ENCODE measurements at places on chromosomes 1 and 21. TPM values are rescaled to one million over a fixed set of nuclear protein-coding genes. Genes with fewer than 3 reads are reported as not detected.

GRCh38 chr1:28326515-28326914 lies 2.3 kb upstream of the MED18 start:
- H3K27ac ChIP-seq = no peak overlapping the region
- peaks cover 27% of the 10 kb centered on the region for H3K4me1 ChIP-seq
- H3K36me3 ChIP-seq = peaks cover 13% of the 10 kb centered on the region
- H3K27me3 ChIP-seq = no peaks in the 10 kb centered on the region
- H3K4me3 ChIP-seq = no peak overlapping the region

Gene CREB3L4
- total RNA-seq = 9.1 TPM

DNA sequence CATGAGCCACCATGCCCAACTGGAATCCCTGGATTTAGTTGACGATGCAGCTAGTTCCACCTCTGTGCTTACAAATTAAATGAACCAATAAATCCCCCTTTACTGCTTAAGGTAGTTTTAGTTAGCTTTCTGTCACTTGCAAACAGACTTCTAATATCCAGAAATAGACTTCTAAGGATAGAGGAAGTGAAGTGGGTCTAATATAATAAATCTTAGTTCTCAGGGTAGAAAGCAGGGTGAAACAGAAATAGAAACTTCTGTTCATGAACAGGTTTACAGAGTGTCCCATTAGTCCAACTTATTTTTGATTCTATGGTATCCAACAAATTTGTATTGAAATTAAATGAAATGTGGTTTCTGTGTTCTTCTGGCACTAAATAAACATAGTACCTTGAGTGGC lies 20.1 kb downstream of the BCAS2 start:
- peaks cover 25% of the 10 kb centered on the region for H3K36me3 ChIP-seq
- no peak for DNase-seq
- H3K4me1 ChIP-seq = no peaks in the 10 kb centered on the region
- no peaks in the 10 kb centered on the region for H3K27me3 ChIP-seq
- H3K27ac ChIP-seq = no peak overlapping the region

DNA sequence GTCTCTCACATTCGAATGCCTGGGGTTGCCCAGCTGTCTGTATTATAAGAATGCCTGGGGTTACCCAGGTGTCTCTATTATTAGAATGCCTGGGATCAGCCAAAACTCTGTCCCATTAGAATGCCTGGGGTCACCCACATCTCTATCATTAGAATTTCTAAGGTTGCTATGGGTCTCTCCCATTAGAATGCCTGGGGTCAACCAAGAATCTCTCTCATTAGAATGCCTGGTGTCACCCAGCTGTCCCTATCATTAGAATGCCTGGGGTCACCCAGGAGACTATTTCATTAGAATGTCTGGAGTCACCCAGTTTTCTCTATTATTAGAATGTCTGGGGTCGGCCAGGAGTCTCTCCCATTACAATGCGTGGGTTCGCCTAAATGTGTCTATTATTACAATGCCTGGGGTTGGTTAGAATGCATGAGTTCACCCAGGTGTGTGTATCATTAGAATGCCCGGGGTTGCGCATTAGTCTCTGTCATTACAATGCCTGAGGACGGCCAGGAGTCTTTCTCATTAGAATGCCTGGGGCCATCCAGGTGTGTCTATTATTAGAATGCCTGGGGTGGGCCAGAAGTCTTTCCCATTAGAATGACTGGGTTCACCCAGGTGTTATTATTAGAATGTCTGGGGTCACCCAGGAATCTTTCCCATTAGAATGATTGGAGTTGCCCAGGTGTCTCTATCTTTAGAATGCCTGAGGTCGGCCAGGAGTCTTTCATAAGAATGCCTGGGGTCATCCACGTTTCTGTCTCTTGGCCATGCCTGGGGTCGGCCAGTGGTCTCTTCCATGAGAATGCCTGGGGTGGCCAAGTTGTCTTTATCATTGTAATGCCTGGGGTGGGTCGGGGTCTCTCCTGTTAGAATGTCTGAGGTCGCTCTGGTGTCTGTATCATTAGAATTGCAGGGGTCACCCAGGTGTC lies 59.6 kb downstream of the RNF187 start:
- H3K27ac ChIP-seq = no peak overlapping the region
- H3K36me3 ChIP-seq = no peaks in the 10 kb centered on the region
- DNase-seq = no peak
- peaks cover 1% of the 10 kb centered on the region for H3K27me3 ChIP-seq
- H3K4me3 ChIP-seq = no peak overlapping the region

DNA sequence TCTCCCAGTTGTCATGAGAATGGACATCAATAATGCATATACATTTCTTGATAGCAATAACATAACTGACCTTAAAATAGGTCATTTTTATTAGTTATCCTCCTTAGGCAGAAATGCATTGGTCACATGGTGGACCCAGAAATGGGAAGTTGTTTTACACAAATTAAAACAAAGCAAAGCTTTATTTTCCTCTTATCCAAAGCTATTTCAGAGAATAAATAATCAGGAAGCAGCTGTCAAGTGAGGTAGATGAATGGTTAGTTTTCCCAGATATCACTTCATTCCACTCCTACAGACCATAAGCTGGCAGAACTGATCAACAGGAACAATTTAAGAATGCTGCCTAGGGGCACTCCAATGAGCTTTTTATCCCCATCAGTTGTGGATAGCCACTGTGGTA lies 16.0 kb upstream of the OLIG1 start:
- no peak overlapping the region for H3K27ac ChIP-seq
- no peak for DNase-seq
- no peaks in the 10 kb centered on the region for H3K36me3 ChIP-seq
- no peaks in the 10 kb centered on the region for H3K4me1 ChIP-seq

- H3K36me3 ChIP-seq = no peaks in the 10 kb centered on the region
- H3K4me1 ChIP-seq = peaks cover 2% of the 10 kb centered on the region
- no peak overlapping the region for H3K27ac ChIP-seq
- peaks cover 14% of the 10 kb centered on the region for H3K27me3 ChIP-seq
Observed at GRCh38 chr1:236351875-236352573, 42.1 kb upstream of the EDARADD start.

Gene RGS4
- total RNA-seq = not detected

DNA sequence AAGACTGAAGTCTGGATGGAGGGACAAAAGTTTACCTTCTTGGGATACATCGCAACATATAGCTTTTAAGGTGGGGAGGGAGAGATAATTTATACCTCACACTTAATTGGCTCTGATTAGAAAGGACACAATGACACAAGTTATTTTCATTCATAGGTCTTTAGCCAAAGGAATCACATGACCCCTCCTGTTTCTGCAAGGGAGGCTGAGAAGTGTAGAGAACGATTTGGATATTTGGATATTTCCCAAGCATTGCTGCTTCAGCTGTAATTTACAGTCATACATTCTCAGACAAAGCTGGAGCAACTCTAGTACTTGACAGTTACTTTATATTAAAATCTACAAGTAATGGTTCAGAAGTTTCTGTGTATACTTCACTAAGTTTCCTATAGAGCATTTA lies 24.2 kb downstream of the DAP3 start:
- DNase-seq = no peak
- no peak overlapping the region for H3K4me3 ChIP-seq
- peaks cover 8% of the 10 kb centered on the region for H3K4me1 ChIP-seq
- H3K27me3 ChIP-seq = no peaks in the 10 kb centered on the region

Gene TCEA3
- 6.8 TPM for total RNA-seq

- no peak overlapping the region for H3K4me3 ChIP-seq
- H3K4me1 ChIP-seq = no peaks in the 10 kb centered on the region
- no peaks in the 10 kb centered on the region for H3K27me3 ChIP-seq
Observed at GRCh38 chr1:218330043-218330623, 15.0 kb upstream of the TGFB2 start.

DNA sequence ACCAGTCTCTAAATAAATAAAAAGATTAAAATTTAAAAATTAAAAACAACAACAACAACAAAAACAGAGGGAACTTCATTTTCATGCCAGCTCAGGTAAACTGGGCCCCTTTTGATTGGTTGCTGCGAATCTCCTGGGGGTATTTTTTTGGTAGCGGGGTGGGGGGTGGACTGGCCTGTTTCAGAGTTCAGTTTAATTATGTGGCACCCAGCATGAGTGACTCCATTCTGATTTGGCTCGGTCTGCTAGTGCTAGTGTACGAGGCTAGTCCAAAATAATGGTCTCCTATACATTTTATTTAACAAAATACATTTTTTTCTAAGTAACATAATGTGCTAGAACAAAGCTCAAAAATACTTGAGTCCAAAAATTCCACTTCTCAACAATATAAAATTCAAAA lies 18.2 kb downstream of the PDIK1L start:
- peaks cover 37% of the 10 kb centered on the region for H3K4me1 ChIP-seq
- H3K4me3 ChIP-seq = no peak overlapping the region
- H3K27ac ChIP-seq = no peak overlapping the region
- no peaks in the 10 kb centered on the region for H3K27me3 ChIP-seq

GRCh38 chr1:39890880-39891279 lies 7.6 kb upstream of the TRIT1 start:
- H3K27me3 ChIP-seq = peaks cover 26% of the 10 kb centered on the region
- DNase-seq = no peak
- H3K36me3 ChIP-seq = no peaks in the 10 kb centered on the region
- H3K4me3 ChIP-seq = no peak overlapping the region

Gene PAQR6
- 4.7 TPM for total RNA-seq

Gene GBP1
- total RNA-seq = 67.6 TPM

Gene CADM3
- not detected for total RNA-seq

GRCh38 chr1:228900886-228901392 lies 165.7 kb downstream of the RHOU start:
- H3K36me3 ChIP-seq = no peaks in the 10 kb centered on the region
- no peaks in the 10 kb centered on the region for H3K27me3 ChIP-seq
- H3K4me1 ChIP-seq = no peaks in the 10 kb centered on the region
- no peak for DNase-seq
- no peak overlapping the region for H3K27ac ChIP-seq

DNA sequence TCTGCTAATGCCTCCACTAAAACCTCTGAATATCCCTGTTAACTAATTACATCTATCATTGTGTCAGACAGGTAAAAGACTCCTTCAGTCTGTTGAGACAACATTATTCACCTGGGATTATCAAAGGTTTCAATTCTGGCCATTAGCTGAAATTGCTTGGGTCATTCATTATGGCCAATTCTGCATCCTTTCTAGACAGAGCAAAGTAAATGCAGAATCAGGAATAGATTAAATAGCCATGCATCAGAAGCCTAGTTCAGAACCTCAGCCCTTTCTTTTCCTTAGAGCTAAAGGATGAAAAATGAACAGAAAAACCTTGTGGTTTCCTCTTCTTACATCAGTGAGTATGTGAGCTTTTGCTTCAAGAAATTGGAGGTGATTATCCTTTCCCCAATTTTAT lies 665.4 kb upstream of the CAMK1G start:
- no peaks in the 10 kb centered on the region for H3K4me1 ChIP-seq
- no peak for DNase-seq
- H3K4me3 ChIP-seq = no peak overlapping the region
- H3K27me3 ChIP-seq = no peaks in the 10 kb centered on the region

DNA sequence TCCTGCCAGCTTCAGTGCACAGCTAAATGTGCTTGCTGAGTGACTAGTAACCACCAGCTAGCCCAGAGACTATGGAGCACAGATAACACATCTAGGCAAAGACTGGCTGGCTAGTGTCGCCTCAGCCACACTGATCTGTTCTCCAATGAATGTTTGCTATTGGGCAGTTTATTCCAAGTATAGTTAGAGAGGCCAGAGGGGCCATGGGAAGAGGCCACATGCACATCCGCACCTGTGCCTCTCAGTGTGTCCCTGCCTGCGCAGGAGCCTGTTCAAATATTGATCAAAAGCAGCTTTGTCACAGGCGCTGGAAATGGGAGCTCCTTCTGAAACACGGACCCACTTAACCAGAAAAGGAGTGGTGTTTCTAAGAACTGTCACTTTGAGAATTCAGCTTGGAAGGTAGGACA lies 51.3 kb upstream of the ATP1A1 start:
- H3K36me3 ChIP-seq = no peaks in the 10 kb centered on the region
- H3K27ac ChIP-seq = peak overlapping the region; percentile 0
- no peak overlapping the region for H3K4me3 ChIP-seq
- peaks cover 66% of the 10 kb centered on the region for H3K4me1 ChIP-seq
- DNase-seq = no peak
- no peaks in the 10 kb centered on the region for H3K27me3 ChIP-seq

Gene S100A16
- not detected for total RNA-seq

- no peak overlapping the region for H3K4me3 ChIP-seq
- no peaks in the 10 kb centered on the region for H3K36me3 ChIP-seq
- no peak for DNase-seq
Observed at GRCh38 chr1:232153652-232154051, 476.3 kb downstream of the SIPA1L2 start.

DNA sequence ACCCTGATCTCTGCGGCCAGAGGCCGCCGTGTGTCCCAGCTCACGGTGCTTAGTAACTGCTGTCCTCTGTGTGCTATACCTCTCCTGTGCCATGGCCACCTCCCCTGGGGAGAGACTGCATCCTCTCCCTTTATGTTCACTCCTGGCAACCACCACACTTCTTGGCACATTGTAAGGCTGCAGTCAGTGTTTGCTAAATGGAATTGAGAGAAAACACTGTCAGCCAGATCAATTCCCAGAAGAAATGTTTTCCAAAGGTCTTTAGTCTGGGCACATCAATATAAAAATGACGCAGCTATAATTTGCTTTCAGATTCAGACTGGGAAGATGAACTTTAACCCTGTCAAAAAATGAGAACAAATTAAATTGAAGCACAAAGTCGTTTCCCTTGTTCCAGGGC lies 96.8 kb downstream of the BEND5 start:
- peaks cover 10% of the 10 kb centered on the region for H3K27me3 ChIP-seq
- DNase-seq = no peak
- no peaks in the 10 kb centered on the region for H3K36me3 ChIP-seq
- H3K4me1 ChIP-seq = no peaks in the 10 kb centered on the region
- no peak overlapping the region for H3K4me3 ChIP-seq

Gene SH2D2A
- total RNA-seq = 211 TPM

GRCh38 chr1:103416681-103417286 lies 108.7 kb upstream of the RNPC3 start:
- H3K4me3 ChIP-seq = no peak overlapping the region
- no peak overlapping the region for H3K27ac ChIP-seq
- no peak for DNase-seq

GRCh38 chr1:41842993-41843755 lies 75.5 kb downstream of the HIVEP3 start:
- peaks cover 27% of the 10 kb centered on the region for H3K4me1 ChIP-seq
- no peak overlapping the region for H3K27ac ChIP-seq
- H3K4me3 ChIP-seq = no peak overlapping the region
- H3K36me3 ChIP-seq = no peaks in the 10 kb centered on the region

DNA sequence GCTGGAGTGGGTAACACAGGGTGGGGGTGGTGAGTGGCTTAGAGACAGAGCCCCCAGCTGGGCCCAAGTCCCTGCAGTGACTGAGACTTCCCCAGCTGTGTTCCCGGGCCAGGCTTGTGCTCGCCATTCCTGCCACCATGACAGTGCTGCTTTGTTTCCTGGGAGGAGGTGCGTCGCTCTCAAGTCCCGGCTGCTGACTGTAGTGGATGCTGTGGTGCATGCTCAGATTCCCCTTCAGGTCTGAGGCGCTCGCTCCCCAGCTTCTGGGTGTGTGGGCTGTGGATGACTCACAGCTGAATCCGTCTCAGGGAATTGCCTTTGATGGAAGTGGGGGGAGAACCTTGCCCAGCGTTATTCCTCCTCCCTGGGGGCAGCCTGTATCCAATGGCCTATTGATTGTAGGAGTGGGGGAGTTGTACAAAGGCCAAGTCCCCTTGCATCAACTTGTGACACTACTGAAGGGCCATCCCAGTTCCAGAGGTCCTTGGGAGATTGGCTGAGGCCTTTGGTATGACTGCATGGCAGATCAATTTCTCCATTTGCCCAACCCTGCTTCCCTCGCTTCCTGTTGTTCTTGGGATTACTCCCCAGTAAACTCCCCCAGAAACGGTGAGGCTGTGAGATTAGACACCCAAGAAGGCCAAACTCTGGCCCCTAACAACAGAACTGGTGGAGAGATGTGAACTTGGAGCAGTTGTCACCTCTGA lies 17.8 kb upstream of the POU3F1 start:
- H3K27me3 ChIP-seq = peaks cover 13% of the 10 kb centered on the region
- H3K36me3 ChIP-seq = no peaks in the 10 kb centered on the region
- DNase-seq = no peak
- H3K4me1 ChIP-seq = peaks cover 6% of the 10 kb centered on the region
- no peak overlapping the region for H3K4me3 ChIP-seq
- no peak overlapping the region for H3K27ac ChIP-seq

Measured in activated CD4-positive, alpha-beta T cell treated with anti-CD3 and anti-CD28 coated beads for 36 hours (primary cell).